Mesothelial cell of epicardium (in vitro differentiated cells): ENCODE measurements at places on chromosomes 12 and 14. TPM values are rescaled to one million over a fixed set of nuclear protein-coding genes. Genes with fewer than 3 reads are reported as not detected.

GRCh38 chr12:18583655-18584054 lies 154.2 kb downstream of the PLCZ1 start:
- H3K4me1 ChIP-seq: no peaks in the 10 kb centered on the region
- DNase-seq: no peak
- H3K27ac ChIP-seq: no peak overlapping the region
- no peaks in the 10 kb centered on the region for H3K27me3 ChIP-seq
- H3K36me3 ChIP-seq: peaks cover 37% of the 10 kb centered on the region

- peaks cover 1% of the 10 kb centered on the region for H3K4me1 ChIP-seq
- H3K36me3 ChIP-seq: no peaks in the 10 kb centered on the region
- H3K27me3 ChIP-seq: no peaks in the 10 kb centered on the region
Observed at GRCh38 chr14:63273717-63274655, 44.7 kb downstream of the GPHB5 start.

GRCh38 chr14:37623971-37624370 lies 28.5 kb downstream of the TTC6 start:
- no peak for DNase-seq
- H3K4me1 ChIP-seq: peaks cover 8% of the 10 kb centered on the region
- no peak overlapping the region for H3K27ac ChIP-seq
- no peaks in the 10 kb centered on the region for H3K36me3 ChIP-seq
- peaks cover 46% of the 10 kb centered on the region for H3K27me3 ChIP-seq
- H3K4me3 ChIP-seq: no peak overlapping the region

Gene VWF
- 0.24 to 0.31 TPM (median 0.29 TPM) in 3 replicates for total RNA-seq

GRCh38 chr12:124321556-124322270 lies 26.8 kb downstream of the RFLNA start:
- DNase-seq: no peak
- peaks cover 33% of the 10 kb centered on the region for H3K36me3 ChIP-seq
- H3K27ac ChIP-seq: no peak overlapping the region
- H3K27me3 ChIP-seq: no peaks in the 10 kb centered on the region

DNA sequence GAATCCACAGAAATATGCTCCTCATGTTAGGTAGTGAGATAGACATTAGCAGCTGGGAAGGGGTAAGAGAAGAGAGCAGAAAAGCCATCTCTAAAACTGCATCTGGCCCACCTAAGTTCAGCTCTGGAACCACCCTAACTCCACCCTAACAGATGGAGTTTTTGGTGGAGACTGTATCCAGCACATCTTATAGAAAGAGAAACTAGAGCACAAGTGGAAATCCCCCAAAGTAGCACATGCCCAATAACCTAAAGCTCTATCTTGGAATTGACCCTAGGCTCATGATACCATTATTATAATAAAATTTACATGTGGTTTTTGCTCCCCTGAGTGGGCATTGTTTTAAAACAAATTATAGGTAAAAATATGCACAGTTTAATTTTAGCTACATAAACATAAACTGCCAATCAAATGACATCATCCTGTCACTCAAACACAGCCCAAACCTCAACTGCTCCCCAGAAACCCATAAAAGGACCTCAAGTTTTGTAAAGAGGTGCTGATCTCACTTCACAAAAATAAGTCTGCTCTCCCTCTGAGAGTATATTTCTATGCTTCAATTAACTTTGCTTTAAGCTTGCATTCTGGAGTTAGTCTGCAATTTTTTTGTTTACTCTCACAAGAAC lies 206.4 kb downstream of the PIK3C2G start:
- no peak overlapping the region for H3K4me3 ChIP-seq
- no peak for DNase-seq
- no peaks in the 10 kb centered on the region for H3K36me3 ChIP-seq
- H3K4me1 ChIP-seq: no peaks in the 10 kb centered on the region

GRCh38 chr12:56546680-56547079 lies 25.1 kb downstream of the RBMS2 start:
- DNase-seq: no peak
- no peaks in the 10 kb centered on the region for H3K27me3 ChIP-seq
- peaks cover 12% of the 10 kb centered on the region for H3K36me3 ChIP-seq
- no peak overlapping the region for H3K4me3 ChIP-seq

Gene NKX2-1
- not detected in 3 replicates for total RNA-seq

Gene TMEM132D
- total RNA-seq: 0.05 to 0.11 TPM (median 0.07 TPM) in 3 replicates

GRCh38 chr14:23186913-23187654 lies 3.6 kb upstream of the SLC7A8 start:
- no peaks in the 10 kb centered on the region for H3K27me3 ChIP-seq
- H3K36me3 ChIP-seq: no peaks in the 10 kb centered on the region
- H3K27ac ChIP-seq: no peak overlapping the region
- H3K4me1 ChIP-seq: no peaks in the 10 kb centered on the region
- H3K4me3 ChIP-seq: no peak overlapping the region
- DNase-seq: no peak

Gene CCDC198
- not detected in 3 replicates for total RNA-seq

Gene CCDC196
- total RNA-seq: not detected in 3 replicates

- H3K27ac ChIP-seq: peak overlapping the region; percentile 53
- peaks cover 4% of the 10 kb centered on the region for H3K36me3 ChIP-seq
- H3K4me3 ChIP-seq: no peak overlapping the region
- no peak for DNase-seq
- no peaks in the 10 kb centered on the region for H3K27me3 ChIP-seq
- H3K4me1 ChIP-seq: peaks cover 8% of the 10 kb centered on the region
Observed at GRCh38 chr12:69583203-69583602, 2.1 kb upstream of the CCT2 start.

Gene RBP5
- total RNA-seq: 2.1 to 2.5 TPM (median 2.3 TPM) in 3 replicates

DNA sequence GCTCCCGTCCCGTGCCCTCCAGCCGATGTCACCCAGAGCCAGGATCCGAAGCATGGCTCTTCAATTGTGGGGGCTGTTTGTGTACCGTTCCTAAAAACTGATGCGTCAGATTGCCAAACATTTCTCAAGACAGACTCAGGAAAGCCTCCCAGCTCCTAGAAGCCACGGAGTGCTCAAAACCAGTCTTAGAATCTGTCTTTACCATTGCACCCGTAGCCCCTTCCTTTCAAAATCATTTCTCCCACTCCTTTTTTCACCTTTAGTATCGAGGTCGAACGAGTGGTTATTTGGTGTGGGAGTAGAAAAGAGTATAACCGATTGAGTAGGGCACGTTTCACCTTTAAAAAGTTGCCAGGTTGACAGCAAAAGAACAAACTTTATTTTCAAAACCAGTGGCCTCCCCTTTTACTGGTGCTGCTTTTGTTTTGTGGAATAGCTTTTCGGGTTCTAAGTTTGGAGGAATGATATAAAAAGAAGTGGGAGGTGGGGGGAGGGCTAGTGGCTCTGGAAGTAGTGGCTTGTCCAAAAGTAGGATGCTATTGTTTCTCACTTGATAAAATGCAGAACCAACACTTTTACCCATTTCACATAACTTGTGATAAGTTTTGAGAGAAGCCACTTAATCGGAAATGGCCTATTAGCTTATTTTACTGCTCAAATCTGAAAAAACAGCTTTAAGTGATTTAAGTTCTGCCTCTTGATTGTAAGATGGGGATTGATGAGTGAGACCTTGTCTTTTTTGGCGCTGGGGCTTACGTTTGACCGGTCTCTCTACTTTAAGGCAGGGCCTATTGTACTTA lies 803 bp downstream of the STK38L start:
- H3K27me3 ChIP-seq: no peaks in the 10 kb centered on the region
- no peak for DNase-seq
- H3K4me3 ChIP-seq: peak overlapping the region; percentile 99
- peak overlapping the region; percentile 99 for H3K27ac ChIP-seq
- H3K36me3 ChIP-seq: peaks cover 3% of the 10 kb centered on the region

DNA sequence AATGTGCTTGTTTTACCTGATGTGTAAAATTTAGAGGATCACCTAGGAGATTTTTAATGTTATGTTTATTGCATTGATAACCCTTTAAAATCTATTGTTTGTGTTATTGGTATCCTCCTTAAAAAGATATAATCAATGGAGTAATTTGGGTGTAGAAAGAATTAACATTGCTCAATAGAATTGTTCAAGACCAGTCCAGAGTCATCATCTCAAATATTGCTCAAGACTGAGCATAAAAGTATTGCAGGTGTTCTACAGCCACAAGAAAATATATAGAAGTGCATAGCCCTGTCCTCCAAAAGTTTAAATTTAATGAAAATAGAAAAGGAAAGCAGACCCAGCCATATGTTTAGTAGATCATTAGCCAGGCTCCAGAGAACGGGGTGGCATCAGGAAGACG lies 102.5 kb upstream of the ARID2 start:
- H3K27me3 ChIP-seq: peaks cover 18% of the 10 kb centered on the region
- H3K27ac ChIP-seq: no peak overlapping the region
- no peaks in the 10 kb centered on the region for H3K36me3 ChIP-seq
- DNase-seq: no peak
- H3K4me3 ChIP-seq: no peak overlapping the region
- H3K4me1 ChIP-seq: no peaks in the 10 kb centered on the region

- no peaks in the 10 kb centered on the region for H3K4me1 ChIP-seq
- no peaks in the 10 kb centered on the region for H3K27me3 ChIP-seq
- no peak for DNase-seq
- no peak overlapping the region for H3K4me3 ChIP-seq
- H3K27ac ChIP-seq: no peak overlapping the region
Observed at GRCh38 chr12:28294300-28294699, 104.0 kb downstream of the CCDC91 start.

Gene RBM25
- total RNA-seq: 145 to 155 TPM (median 152 TPM) in 3 replicates

Gene FAR2
- 7.0 to 7.4 TPM (median 7.2 TPM) in 3 replicates for total RNA-seq

- H3K36me3 ChIP-seq: no peaks in the 10 kb centered on the region
- H3K4me3 ChIP-seq: no peak overlapping the region
- DNase-seq: no peak
- H3K27me3 ChIP-seq: no peaks in the 10 kb centered on the region
- no peak overlapping the region for H3K27ac ChIP-seq
Observed at GRCh38 chr14:51628238-51628637, 23.5 kb upstream of the FRMD6 start.

Gene SSPN
- 19.4 to 26.8 TPM (median 23.1 TPM) in 3 replicates for total RNA-seq

DNA sequence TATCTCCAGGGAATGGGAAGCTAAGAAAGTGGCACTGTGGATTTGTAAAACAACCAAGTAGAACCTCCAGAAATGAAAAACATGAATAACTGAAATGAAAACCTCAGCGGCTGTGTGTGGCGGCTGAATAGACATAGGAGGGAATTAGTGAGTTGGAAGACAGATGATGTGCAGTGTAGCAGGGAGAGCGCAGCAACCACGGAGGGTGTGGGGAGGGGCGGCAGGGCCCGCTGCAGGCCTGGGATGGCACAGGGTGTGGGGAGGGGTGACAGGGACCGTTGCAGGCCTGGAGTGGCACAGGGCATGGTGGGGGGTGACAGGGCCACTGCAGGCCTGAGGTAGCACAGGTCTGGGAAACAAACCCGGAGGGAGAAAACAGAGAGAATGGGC lies 51.1 kb downstream of the BEGAIN start:
- no peaks in the 10 kb centered on the region for H3K27me3 ChIP-seq
- no peaks in the 10 kb centered on the region for H3K36me3 ChIP-seq
- H3K4me1 ChIP-seq: peaks cover 8% of the 10 kb centered on the region
- DNase-seq: peak; percentile 28
- no peak overlapping the region for H3K4me3 ChIP-seq

Gene KRT6B
- not detected in 3 replicates for total RNA-seq

DNA sequence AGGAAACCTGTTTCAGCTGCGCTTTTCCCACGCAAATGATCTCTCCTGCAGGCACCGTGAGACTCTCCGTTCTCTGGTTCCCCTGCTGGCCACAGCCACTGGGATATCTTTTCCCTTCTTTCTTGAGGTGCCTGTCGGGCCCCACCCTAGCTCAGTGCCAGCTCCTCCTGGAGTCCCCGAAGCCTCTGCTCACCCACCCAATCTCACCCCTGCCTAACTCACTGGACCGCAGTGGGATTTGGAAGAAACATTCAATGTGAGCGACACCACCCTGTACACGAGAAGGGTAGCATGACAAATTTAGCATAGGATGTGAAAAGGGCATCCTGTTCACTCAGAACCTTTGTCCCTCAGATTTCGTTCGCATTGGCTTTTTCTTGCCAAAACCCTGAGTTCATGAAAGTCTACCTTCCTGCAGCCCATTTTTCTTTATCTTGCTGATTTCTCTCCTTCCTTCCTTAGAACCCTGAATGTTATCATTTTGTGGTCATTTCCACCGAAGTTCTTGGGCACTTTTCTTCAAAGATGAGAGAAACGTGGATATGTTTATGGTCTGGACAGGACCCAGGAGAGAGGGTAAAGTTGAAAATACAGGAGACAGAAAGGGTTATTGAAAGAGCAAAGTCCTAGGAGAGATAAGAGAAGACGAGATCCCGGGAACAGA lies 63.6 kb upstream of the ELK3 start:
- no peak overlapping the region for H3K4me3 ChIP-seq
- peaks cover 4% of the 10 kb centered on the region for H3K4me1 ChIP-seq
- no peak for DNase-seq
- no peak overlapping the region for H3K27ac ChIP-seq
- H3K27me3 ChIP-seq: peaks cover 3% of the 10 kb centered on the region

Gene SMIM41
- 0.16 TPM in 1 of 3 replicates, not detected in the others for total RNA-seq
